ENCODE measurements at places on chromosomes 11 and 22. TPM values are rescaled to one million over a fixed set of nuclear protein-coding genes. Genes with fewer than 3 reads are reported as not detected.

GRCh38 chr11:15675683-15676082, 561.0 kb downstream of the INSC start:
- no peak for DNase-seq

GRCh38 chr11:32326522-32326921, 108.8 kb downstream of the WT1 start:
- DNase-seq, result no peak

DNA sequence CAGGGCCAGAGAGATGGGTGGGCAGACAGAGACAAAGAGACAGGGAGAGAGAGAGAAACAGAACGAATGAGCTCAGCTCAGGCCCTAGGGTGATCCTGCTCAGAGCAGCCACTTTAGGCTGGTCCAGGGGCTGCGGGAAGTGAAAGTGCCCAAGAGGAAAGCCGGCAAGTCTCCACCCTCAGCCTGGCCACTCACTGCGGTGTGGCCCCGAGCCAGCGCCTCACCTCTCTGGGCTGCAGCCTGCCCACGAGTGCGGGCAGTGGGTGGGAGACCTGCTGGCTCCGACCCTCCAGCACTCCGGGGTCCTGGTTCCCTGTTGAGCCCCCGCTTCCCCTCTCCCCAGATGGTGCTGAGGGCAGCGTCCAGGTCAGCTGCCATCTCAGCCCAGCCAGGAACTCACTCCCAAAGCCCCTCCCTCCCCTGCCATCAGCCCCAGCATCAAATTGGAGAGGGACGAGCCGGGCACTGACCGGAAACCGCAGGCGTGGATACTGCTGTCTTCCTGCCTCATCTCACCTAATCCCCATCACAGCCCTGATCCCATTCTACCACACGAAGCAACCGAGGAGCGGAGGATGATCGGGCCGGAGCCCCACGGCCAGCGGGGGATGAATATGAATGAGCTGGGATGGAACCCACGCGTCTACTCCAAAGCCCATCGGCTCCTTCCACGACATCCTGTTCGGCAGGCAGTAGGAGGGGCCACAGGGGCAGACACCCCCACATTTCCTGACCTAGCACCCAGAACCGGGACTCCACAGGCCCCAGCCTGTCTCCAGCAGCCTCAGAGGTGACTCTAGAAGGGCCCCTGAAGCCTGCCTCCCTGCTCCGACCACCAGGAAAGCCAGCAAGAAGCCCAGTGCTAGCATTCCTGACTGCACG, 16.9 kb downstream of the ELFN2 start:
- DNase-seq, result no peak

BRSK2 gene
- polyA plus RNA-seq, result 2.3 TPM

Data from right cardiac atrium (tissue), 5 donors.